CD4-positive, alpha-beta T cell treated with Interleukin-1 beta for 1 hour (primary cell): ENCODE measurements at places on chromosomes 12 and 14.

DNA sequence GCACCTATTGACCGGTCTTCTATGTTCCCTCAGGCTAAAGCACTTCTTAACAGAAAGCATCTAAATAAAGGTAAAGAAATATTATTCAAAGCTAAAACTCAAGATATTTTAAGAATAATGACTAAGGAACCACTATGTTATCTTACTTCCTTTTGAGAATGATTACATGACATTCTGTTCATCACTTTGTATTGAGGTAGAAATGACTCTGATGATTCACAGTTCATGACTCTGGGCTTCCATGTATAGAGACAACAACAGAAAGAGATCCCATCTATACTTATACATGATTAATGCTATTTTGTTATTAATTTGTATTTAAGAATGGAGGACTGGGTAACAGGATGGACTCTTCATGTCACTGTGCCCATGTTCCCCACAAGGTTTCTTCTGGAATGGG, 218.3 kb upstream of the OR4E1 start:
- no peak for DNase-seq

DNA sequence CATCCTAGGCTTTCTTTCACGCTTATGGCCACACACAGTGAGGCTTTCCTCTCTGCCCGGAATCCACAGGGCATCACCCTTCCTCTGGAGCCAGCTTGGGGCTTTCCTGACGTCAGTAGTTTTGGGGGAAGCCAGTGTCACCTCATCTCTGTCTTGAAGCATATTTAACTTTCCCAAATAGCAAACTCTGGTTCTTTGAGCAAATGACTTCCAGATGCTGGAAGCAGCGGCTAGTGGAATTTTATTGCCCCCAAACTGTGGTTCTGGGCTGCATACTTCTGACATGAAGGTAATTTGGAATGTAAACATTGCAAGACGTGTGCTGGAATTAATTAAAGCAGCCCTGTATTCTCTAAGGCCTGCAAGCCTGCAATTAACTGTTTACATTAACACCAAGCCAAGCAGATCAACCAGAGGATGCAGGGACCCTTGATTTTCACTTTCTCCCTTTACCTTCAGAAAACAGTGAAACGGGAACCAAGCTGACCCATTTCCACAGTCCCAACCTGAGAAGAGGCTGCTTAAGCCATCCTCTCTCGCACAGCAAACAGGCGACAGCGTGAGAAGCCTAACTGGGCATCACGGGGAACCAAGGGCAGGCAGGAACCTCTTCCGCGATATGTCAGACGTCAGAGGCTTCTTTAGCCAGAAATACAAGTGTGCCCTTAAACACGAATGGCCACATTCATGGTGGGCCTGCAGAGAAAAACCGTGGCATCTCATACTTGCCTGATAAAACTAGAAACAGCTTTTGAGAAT, 258.4 kb downstream of the CACNA1C start:
- no peak for DNase-seq

GRCh38 chr14:100765991-100766390, 39.3 kb downstream of the DLK1 start:
- no peak for DNase-seq

DNA sequence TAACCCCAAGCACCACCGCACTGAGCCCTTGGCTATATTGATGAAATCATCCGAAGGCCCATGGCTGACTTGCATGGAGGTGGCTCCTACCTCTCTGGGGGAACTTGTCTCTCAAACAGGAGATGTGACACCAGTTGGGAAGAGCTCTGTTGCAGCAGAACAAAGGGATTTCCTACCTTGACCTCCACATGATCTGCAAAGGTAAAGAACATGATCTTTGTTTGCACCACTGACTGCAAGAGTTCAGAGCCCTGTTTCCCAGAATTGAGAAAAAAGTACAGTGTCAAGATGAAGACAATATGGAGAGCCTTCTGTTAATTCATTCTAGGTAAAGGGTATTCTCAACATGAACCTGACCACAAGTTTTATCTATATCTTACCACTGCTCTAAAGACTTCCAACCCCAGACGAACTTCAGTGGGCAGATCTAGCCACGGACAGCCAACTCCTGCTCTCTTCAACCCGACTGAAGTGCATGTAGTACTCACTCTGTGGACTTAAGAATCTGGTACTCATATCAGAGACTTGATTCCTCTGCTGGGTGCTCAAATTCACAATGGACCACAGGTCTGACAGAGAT, 32.1 kb downstream of the ZFYVE26 start:
- no peak for DNase-seq

DNA sequence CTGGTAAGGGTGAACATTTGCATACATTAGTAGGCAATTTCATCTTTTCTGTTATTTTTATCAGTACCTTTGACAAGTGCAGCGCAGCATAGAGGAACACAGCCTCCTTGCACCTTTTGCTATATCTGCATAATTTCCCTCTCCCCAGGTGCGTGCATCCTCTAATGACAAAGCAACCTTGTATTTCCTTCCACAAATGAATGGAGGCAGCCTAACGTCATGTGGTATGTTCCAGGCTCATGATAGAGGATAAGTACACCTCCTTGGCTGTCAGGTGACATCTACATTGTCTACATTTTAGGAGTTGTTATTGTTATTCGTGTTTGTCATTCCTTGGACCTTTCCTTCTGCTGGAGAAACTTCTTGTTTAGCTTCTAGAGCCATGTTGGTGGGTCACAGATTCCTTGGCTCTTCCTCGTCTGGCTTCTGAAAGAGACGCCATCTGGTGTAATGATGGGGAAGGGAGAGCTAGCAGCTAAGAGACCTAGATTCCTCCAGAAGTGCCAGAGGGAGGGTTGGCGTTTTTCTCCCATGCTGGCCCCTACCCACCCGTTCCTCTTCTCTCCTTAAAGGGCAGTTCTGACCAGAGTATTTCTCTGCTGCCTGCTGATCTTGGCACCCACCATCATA, 37.0 kb downstream of the EVL start:
- no peak for DNase-seq

- no peak for DNase-seq
Measured at GRCh38 chr14:53534841-53535240, 381.7 kb upstream of the DDHD1 start.

GRCh38 chr14:103597623-103598377, 31.2 kb upstream of the KLC1 start:
- DNase-seq = no peak

- no peak for DNase-seq
Measured at GRCh38 chr12:48184549-48184922, 1.1 kb downstream of the CCDC184 start.

DNA sequence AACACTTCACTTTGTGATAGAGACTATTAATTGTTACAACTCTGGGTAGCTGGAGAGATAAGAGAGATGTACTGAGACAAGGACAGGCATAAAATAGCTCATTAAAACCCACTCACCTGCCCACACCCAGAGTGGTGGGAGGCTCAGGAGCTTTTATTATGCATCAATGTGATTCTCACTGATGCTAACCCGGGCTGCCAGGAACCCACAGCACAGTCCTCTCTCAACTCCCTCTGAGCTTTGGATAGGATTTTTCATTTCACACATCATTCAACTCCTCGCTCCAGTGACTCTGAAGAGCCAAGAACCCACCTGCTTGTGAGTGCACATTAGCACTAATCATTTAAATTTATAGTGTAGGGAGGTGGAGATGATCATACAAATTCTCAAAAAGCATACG, 827.9 kb downstream of the FLRT2 start:
- DNase-seq = no peak

- DNase-seq = no peak
Measured at GRCh38 chr12:43807386-43807785, 1.3 kb upstream of the TWF1 start.

- DNase-seq = no peak
Measured at GRCh38 chr12:31867292-31867691, 91.9 kb upstream of the RESF1 start.

GRCh38 chr12:98532687-98533304, 17.4 kb downstream of the TMPO start:
- DNase-seq = peak; percentile 63

DNA sequence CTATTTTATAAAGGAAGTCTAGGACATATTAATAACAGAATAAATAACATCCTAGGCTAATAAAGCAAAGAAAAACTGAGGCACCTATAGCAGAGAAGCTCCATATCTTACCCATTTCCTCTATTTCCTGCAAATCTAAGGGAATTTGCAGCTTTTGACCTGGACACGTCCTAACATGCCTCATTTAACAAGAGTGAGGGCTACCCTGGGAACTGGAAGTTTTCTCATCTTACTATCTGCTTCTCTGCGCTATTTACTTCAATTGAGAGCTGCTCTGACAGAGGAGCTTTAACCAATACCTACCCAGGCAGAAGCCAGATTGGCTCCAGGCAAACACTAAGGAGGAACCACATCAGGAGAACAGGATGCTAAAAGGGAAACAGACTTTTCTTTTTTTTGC, 5.7 kb downstream of the YBX3 start:
- no peak for DNase-seq

DNA sequence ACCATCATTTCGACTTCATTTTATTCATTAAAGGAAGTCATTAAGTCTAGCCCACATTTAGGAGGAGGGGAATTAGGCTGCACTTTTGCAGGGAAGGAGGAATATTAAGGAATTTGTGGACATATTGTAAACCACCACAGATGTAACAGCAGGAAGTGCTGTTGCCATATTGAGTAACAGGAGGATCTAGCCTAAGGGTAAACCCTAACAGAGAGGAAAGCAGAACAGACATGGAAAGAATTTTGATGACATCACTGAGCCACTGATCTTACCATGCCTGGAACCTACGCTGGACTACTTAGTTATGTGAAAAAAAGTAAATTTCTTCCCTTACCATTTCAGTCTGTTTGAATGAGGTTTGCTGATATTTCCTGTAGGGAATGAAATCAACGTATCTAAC, 100.7 kb upstream of the ATF7IP start:
- DNase-seq = no peak

GRCh38 chr14:71362282-71362681, 455.0 kb downstream of the PCNX1 start:
- no peak for DNase-seq

DNA sequence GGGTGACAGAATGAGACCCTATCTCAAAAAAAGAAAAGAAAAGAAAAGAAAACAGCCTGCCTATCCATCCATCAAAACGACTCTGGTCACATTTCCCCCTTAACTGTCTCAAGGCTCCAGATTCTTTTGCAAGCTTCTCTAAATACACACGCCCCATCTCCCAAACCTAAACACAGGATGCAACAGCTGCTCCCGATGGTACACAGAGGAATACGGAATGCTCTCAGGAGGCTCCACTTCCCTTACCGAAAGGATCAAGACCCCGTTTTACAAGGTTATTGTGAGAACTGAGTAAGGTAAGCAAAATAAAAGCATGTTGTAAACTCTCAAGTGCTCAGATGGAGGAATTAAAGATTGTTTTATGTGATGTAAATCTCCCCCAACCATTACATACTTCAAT, 62.3 kb downstream of the NT5DC3 start:
- no peak for DNase-seq

DNA sequence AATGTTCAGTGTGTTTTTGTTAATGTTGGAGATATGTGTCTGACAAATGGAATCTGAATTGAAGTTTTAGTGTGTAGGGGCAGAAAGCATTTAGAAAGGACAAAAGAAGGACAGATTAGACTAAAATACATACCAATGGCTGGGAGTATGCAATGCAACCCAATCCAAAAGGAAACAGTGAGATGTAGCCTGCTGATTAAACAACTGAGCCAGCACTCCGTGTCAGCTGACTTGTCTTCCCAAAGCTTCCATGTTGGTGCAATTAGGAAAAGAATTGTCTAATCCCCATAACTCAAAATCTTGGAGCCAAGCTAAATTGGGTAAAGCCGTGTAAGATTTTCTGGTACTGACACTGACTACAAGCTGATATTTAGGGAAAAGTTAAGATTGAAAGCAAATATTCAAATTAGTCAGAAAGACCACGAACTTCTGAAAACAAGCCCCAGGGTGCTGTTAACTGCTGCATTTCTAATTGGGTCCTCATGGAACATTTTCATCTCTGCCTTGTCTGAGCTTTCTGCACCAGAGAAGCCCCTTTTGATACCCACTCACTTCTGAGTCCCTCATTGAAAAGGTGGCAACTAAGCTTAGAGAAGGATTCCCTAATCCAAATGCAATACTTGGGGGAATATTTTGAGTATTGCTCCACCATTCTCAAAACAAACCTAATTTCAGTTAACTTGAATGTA, 109.1 kb downstream of the DAD1 start:
- no peak for DNase-seq

DNA sequence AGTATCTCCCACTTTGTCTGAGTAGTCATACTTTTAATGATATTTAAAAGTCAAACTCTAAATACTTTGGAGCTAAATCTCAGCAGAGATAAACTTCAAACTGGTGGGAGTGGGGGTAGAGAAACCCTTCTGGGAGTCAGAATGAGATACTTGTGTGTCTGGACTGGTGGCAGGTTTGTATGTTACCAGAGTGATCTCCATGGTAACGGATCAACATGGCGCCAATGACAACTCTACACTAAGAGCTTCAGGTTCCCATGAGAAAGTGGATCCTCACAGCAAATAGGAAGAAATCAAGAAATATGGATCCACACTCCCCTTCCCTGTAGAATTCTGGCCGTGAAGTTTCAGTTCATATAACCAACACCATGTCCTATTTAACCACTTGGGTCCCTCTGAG, 121.9 kb downstream of the ETV6 start:
- no peak for DNase-seq

GRCh38 chr14:38189930-38190726, 17.6 kb upstream of the SSTR1 start:
- DNase-seq = no peak

GRCh38 chr14:56868660-56869059, 58.4 kb upstream of the OTX2 start:
- DNase-seq = no peak

DNA sequence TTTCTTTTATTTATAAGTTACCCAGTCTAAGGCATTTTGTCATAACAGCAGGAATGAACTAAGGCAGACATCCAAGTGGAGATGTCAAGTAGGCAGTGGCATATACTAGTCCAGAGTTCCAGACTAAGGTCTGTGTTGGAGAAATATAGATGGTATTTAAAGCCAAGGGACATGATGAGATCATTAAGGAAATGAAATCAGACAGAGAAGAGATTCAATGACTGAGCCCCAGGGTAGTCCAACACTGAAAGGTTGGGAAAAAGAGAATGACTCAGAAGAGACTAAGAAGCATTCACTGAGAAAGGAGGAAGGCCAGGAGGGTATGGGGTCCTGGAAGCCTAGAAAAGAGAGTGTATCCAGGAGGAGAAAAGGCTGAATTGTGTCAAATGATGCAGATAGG, 442.2 kb upstream of the CCDC196 start:
- DNase-seq = no peak

DNA sequence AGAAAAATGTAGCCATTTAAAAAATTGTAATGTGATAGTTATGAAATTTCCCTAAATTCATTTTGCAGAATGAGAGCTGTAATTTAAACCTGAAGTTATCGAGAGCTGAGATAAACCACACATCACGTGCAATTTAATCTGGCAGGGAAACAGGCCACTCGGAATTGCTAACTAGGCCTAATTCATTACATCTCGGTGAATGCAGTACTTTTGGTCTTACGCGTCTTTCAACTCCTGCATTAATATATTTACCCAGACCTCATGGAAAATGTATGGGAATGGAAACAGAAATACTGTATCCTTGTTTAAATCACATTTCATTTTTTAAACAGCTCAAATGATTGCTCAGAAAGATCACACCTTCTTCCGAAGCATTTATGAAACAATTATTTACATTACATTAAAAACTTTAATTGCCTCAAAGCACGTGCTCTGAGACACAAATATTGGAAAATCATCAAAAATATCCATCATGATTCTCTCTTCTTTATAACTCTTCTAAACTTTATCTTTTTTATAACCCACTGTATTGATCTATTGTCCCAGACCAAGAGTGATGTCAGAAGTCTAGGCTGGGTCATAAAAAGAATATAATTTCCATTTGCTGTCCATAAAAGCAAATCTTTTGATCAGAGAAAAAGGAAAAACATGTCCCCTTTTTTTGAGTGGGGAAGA, 111.7 kb upstream of the MYL2 start:
- no peak for DNase-seq
